Parietal lobe (tissue), 2 donors: ENCODE measurements at places on chromosomes 2 and 18. TPM values are rescaled to one million over a fixed set of nuclear protein-coding genes. Genes with fewer than 3 reads are reported as not detected.

Gene BARD1
- 47.3 TPM for total RNA-seq

Gene TMEM169
- total RNA-seq = 19.1 TPM

Gene SLC9A4
- 0.63 TPM for total RNA-seq

Gene EFR3B
- 69.5 TPM for total RNA-seq

Gene RGPD3
- 1.3 TPM for total RNA-seq

Gene CCT4
- total RNA-seq = 132 TPM

Gene COBLL1
- total RNA-seq = 13.8 TPM

Gene IL18RAP
- total RNA-seq = not detected

Gene EPAS1
- 12.2 TPM for total RNA-seq

Gene MAP2
- 1,096 TPM for total RNA-seq

Gene GALNT14
- total RNA-seq = 16.0 TPM

Gene CRIM1
- total RNA-seq = 87.3 TPM

Gene IL1F10
- total RNA-seq = not detected

Gene CKAP2L
- 4.7 TPM for total RNA-seq

Gene HOXD8
- not detected for total RNA-seq

Gene HES6
- total RNA-seq = 94.5 TPM

Gene TXNDC2
- not detected for total RNA-seq

Gene FZD7
- total RNA-seq = 7.2 TPM

Gene FER1L5
- total RNA-seq = 1.6 TPM

Gene MC5R
- 5.0 TPM for total RNA-seq

Gene GAD1
- total RNA-seq = 162 TPM

Gene DTNA
- total RNA-seq = 69.2 TPM
